ENCODE measurements at places on chromosomes 3 and 15.

GRCh38 chr3:72475258-72476138 is 372.7 kb downstream of the SHQ1 start:
- no peak for DNase-seq

- DNase-seq: peak; percentile 53
Measured at GRCh38 chr15:90099868-90100831, 2.1 kb downstream of the IDH2 start.

DNA sequence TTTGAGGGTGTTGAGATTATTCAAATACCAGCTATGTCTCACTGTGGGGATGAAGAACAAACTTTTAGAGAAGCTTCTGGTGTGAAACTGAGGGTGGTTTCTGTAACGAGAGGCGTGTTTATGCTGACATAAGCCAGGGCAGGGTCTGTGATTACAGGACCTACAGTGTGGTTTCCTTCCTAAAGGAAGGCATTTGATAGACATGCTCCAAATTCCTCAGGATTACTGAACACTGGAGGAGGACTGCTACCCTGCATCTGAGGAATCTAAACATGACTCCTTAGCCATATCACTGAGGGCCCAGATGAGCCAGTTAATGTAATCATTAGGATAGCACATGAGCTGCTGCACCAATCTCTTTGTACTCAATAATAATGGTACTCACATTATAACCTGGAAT is 328.4 kb upstream of the UMPS start:
- DNase-seq: peak; percentile 77

DNA sequence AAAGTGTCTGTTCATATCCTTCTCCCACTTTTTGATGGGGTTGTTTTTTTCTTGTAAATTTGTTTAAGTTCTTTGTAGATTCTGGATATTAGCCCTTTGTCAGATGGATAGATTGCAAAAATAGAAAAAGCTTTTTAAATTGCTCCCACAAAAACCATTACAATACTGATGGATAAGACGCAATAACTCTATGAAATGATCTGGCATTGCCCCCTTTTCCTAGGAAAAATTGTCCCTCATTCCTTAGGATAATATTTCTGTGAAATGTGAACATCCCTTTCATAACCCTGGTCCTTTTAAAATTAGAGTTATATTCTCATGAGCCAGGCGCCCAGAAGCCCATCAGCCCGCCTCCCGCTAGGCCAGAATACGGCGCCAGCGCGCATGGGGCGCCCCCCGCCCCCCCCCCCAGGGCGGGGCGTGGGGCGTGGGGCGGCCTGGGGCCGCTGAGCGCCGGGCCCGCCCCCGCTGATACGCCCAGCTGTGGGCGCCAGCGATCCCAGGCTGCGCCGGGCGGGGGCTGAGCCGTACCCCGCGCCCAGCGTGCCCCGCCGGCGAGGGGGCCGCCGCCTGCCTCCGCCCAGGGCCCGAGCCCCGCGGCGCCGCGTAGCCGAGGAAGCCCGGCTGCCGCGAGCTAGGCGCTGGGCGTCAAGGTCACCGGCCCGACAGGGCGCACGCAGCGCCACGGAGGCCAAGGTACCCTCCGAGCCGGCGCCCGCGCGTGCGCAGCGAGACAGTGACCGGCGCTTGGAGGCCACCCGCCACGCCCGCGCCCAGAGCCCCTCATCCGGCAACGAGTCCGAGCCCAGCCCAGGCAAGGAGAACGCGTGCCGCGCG is 11.1 kb upstream of the ROPN1B start:
- DNase-seq: no peak

GRCh38 chr3:42900226-42901072 is 5.5 kb upstream of the ZNF662 start:
- DNase-seq: no peak

DNA sequence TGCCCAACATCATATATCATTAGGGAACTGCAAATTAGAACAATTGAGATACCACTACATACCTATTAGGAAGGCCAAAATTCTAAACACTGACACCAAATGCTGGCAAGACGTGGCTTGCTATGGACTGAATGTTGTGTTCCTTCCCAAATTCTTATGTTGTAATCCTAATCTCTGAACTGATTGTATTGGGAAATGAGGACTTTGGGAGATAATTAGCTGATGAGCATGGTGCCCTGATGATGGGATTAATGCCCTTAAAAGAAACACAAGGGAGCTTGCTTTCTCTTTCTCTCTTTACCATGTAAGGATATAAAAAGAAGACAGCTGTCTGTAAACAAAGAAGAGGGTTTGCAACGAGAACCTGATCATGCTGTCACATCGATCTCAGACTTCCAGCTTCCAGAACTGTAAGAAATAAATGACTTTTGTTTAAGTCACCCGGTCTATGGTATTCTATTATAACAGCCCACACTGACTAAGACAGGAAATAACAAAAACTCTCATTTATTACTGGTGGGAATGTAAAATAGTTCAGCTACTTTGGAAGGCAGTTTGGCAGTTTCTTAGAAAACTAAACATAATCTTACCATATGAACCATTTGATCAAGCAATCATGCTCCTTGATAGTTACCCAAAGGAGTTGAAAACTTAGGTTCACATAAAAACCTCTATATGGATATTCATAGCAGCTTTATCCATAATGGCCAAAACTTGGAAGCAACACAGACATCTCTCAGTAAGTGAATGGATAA is 458.3 kb upstream of the CBLB start:
- peak; percentile 70 for DNase-seq

DNA sequence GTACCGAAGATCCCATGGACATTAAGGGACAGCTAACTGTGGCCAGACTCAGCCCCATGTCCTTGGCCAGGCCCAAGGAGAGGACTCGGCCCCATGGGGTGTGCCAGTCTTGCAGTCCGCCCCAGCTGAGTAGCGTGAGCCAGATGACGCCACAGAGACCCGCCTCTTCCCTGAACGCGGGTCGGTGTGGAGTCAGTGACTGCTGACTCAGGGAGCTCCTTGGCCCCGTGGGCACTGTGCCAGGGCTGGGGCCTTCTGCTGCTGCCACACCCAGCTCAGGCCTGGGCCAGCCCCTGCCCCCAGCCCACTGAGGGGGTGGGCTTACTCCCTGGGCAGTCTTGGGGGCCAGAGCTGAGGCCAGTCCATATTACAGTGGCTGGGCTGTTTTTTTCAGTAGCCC is 52.8 kb downstream of the PLXNA1 start:
- peak; percentile 84 for DNase-seq

DNA sequence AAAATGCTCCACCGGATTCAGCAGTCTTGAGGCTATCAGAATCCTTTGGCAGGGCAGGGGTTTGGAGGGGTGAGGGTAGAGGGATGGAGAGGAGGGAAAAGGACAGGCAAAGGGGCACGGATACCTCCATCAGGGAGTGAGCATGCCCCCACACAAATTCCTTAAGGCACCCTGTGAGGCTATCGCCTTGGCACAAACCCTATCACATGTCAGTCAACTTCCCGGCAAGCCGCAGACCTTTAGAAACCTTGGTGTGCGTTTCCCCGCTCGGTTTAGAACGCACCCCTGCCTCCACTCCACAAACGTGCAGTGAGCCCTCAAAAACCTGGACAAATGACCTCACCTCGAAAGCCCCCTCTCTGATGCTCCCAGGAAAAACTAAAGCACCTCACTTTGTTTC is 422 bp upstream of the SETMAR start:
- no peak for DNase-seq

GRCh38 chr3:125121246-125122010 is 65.6 kb upstream of the HEG1 start:
- no peak for DNase-seq

All from fibroblast of skin of right biceps (primary cell).